GM23338 (cell line): ENCODE measurements at places on chromosomes 1 and 21.

GRCh38 chr21:35399706-35400105, 350.6 kb upstream of the RUNX1 start:
- no peak for DNase-seq

- DNase-seq: no peak
These were observed 89.4 kb downstream of the GRIK3 start for GRCh38 chr1:36944883-36945282.

DNA sequence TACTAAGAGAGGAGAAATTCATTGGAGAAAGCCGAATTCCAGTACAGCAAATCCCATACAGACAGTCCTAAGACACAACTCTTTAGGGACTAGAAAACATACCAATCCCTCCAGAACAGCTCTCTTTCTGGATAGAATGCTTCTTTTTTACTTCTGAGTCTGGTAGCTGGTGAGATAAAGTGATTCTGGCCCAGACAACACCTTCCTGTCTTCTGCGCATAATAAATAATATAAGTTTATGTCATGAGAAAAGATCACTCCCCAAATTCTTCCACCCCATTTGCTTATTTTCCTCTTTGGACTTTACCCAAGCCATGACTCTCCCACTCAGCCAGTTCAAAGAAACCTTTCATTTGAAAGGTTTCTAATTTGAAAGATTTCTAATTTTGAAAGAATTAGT, 98.4 kb downstream of the EDEM3 start:
- no peak for DNase-seq

DNA sequence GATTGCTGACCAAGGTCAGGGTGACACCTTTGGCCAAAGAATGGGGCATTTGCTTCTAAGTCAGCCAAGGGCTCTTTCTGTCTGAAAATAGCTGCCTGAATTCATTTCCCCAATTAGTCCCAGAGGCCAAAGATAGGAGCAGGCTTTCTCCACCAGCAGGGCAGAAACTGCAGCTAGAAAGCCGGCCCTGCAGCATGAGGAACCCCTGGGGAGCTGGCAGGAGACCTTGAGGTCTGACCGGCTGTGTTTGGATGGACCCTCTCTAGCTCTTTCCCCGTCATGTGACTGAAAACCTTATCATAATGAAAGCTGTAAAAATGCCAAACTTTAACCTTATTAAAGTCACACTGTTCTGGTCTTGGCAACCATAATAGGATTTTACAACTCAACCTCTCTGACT, 93.4 kb downstream of the CD58 start:
- DNase-seq: no peak

DNA sequence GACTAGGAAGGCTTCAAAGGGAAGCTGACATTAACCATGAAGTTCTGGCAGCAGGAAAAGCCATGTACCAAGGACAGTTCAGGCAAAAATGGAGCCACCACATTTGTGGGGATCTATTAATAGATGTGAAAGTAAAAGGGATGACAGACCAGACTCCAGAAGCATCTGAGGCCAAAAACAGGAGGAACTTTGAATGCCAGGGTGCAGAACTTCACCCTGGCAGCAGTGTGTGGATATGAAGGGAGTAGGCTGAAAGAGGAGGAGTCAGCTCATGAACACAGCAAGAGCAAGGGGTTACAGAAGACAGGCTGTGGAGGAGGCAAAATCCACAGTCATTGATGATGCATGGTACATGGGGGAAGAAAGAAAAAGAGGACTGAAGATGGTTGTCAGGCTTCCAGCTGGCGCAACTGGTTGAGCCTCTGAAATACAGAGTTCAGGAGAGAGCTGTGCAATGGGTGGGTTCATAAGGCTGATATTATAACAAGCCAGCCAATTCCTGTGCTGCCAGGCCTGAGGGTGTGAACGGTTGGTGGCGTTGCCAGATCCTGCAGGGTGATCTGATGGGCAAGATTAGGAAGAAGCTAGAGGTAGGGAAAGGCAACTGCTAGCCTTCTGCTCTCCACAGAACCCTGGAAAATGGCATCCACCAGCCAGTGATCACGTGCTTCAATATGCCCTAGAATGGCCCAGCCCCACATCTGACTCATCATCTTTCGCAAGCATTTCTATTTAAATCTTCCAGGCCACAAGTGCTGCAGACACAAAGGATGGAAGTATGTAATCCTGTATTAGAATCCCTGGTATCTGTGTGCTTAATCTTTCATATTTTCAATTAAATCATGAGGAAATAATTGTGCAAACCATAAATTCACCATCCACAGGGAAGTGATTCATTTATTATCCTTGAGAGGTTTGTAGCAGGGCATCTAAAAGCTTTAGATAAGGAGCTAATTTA, 81.9 kb downstream of the SLC25A24 start:
- DNase-seq: no peak

GRCh38 chr1:89703469-89703868, 70.5 kb downstream of the LRRC8C start:
- no peak for DNase-seq
